Frontal cortex (tissue), 4 donors: ENCODE measurements at places on chromosomes 3 and 15.

DNA sequence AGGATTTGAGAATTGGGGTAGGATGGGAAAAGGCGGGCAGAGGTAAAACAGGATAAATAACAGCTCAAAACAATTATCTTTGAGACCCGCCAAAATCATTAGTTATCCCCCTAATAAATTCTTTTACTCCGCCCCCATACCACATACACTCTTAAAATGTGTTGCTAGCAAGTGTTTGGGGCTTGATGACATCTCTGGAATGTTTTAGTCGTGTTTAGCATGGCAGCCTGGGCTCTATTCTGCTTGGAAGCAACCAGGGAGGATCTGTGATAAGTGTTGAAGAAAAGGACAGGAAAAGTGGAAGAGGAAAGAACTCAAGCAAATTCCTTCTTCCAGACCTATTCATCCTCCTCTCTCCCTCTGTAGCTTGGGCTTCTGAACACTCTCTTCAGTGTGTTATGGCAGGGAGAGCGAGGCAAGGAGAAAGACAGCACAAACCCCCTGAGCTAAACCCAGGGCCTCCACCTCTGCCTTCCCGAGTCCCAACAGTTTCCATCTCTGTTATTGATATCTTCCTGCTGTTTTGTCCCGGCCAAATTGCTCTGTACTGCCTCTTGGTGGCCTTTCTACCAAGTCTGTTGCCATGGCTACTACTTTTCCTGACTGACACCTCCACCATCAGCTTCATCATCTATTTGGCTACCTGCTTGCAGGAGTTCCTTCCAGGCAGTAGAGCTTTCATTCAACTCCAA, 135.8 kb downstream of the RPL22L1 start:
- DNase-seq, result no peak

- DNase-seq, result no peak
Measured at GRCh38 chr15:63284335-63284734, 6.9 kb downstream of the APH1B start.

GRCh38 chr3:195247086-195247862, 23.7 kb downstream of the XXYLT1 start:
- no peak for DNase-seq

GRCh38 chr15:74995182-74995778, at the start of gene SCAMP5:
TSS of gene SCAMP5 (plus strand) at chr15:74995563. CDS start at chr15:75011840, 16,277 bp downstream.
- DNase-seq, result peak; percentile 97
